ENCODE measurements at places on chromosomes 12 and 14.

DNA sequence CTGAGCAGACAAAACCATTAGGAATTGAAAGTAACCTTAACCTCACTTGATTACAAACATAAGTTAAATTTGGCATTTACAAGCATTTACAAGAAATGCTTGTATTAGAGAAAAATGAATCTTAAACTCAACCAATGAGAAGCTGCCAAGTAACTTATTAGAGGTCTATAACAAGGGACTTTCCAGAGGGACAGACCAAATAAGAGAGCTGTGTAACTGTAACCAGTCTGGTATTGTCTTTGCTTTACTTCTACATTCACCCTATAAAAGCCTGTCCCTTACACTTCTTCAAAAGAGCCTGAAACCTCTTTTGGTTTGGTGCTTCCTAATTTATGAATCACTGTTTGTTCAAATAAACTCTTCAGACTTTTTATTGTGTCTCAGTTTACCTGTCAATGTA lies 450.0 kb upstream of the FAR2 start:
- no peak for DNase-seq

DNA sequence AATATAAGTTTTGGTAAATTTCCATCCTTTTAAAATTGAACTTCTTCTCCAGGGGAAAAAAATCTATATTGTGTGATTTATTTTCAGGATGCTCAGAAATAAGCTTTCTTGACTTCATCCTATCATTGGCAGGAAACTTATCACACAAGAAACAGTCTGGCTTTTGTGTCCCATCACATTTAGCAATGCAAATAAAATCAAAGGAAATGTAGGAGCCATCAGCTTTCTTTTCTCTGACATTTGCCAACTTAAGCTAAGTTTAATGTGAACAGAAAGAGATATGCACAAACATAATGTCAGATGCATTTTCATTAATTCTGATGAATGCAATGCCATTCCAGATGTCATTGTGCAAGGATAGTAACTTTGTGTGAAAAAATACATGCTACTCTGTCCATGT lies 56.6 kb downstream of the LIN7A start:
- DNase-seq, result no peak

DNA sequence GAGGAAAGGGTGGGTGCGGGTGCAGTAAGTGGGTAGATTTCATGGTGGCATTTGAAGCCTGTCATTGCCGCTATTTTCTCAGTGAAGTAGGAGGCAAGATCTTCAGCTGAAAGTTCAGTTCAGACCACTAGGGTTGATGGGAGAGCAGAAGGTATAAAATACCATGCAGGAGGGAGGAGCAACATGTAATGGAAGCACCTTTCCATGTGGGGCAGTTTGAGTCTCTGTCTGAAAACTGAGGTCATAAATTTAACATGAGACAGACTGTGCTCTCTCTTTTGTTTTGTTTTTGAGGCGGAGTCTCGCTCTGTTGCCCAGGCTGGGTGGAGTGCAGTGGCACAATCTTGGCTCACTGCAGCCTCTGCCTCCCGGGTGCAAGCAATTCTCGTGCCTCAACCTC lies 22.7 kb downstream of the LRRC74A start:
- no peak for DNase-seq

- no peak for DNase-seq
These were observed 17.7 kb upstream of the TDG start for GRCh38 chr12:103947871-103948555.

GRCh38 chr12:99140017-99140720 lies 495.1 kb downstream of the APAF1 start:
- no peak for DNase-seq

DNA sequence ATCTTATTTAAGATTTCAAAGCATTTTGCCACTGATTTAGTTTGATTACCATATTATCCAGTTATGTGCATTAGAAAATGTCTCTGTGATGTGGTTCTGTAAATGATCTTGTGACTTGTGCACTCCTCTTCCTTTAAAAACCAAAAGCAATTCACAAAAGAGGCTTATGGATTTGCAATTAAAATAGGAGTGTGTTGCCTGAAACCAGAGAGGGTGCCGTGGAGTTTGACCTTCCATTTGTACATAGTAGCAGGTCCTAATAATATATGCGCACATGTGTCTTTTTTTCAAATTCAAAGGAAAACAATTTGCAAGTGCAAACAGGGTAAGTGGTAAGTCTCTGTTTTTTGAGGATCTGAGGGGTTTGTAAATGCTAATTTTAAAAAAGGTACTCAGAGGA lies 470.9 kb downstream of the VRK1 start:
- DNase-seq, result no peak

GRCh38 chr12:129676411-129676810 lies 227.4 kb downstream of the TMEM132D start:
- DNase-seq, result no peak

All from stimulated activated CD4-positive, alpha-beta T cell treated with anti-CD3 and anti-CD28 coated beads, Interleukin-1b, Interleukin-23, amount 100 ng/mL, for 1 hour (primary cell).